ENCODE measurements at places on chromosomes 13 and 19. TPM values are rescaled to one million over a fixed set of nuclear protein-coding genes. Genes with fewer than 3 reads are reported as not detected.

ZNF235 gene
- total RNA-seq = 14.4 TPM

- H3K4me1 ChIP-seq = peaks cover 44% of the 10 kb centered on the region
- H3K36me3 ChIP-seq = peaks cover 12% of the 10 kb centered on the region
- no peak overlapping the region for H3K27ac ChIP-seq
- H3K27me3 ChIP-seq = peaks cover 15% of the 10 kb centered on the region
These were observed 16.3 kb downstream of the SERP2 start for GRCh38 chr13:44389876-44390275.

DNA sequence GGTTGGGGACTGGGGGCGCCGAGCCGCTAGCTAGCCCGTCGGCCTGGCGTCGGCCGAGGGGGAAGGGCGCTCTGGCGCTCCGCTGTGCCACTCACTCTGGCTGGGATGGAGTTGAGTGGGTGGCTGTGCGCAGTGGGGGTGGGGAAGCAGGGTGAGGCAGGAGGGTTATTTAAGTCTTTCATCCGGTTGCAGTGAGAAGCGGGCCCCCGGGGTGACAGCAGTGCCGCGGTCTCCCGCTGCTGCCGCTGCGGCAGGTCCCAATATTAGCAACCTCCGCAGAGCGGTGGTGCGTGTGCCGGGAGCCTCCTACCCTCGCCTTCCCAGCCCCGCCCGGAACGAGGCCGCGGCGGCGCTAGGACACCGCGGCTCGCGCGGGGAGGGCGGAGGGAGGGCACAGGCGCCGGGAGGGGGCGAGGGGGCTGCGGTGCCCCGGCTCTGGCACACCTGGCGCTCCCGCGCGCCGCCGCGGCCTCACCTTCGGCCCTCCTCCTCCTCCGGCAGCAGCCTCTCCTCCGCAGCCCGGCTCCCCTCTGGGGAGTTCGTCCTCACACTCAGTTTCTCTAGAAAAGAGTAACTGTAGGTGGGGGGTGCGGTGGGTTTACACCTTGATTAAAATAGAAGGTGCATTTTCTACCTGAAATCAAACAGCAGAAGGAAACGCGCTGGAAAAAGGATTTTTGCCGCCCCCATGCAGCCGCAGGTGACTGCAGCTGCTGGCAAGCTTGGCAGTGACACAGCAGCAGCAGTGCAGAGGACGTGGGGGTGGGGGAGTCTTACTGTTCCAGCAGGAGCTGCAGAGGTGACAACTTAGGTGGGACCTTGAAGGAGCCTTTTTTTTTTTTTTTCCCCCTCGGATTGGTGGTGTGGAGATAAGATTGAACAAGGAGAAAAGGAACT is 4.5 kb downstream of the FGF9 start:
- H3K4me1 ChIP-seq = peaks cover 24% of the 10 kb centered on the region
- DNase-seq = peak; percentile 55
- H3K4me3 ChIP-seq = peak overlapping the region; percentile 95
- H3K27me3 ChIP-seq = peaks cover 17% of the 10 kb centered on the region

GRCh38 chr19:54209811-54210494 is 9.3 kb downstream of the RPS9 start:
- peaks cover 14% of the 10 kb centered on the region for H3K36me3 ChIP-seq
- H3K27ac ChIP-seq = peak overlapping the region; percentile 84
- peaks cover 6% of the 10 kb centered on the region for H3K27me3 ChIP-seq
- H3K4me3 ChIP-seq = peak overlapping the region; percentile 35

DNA sequence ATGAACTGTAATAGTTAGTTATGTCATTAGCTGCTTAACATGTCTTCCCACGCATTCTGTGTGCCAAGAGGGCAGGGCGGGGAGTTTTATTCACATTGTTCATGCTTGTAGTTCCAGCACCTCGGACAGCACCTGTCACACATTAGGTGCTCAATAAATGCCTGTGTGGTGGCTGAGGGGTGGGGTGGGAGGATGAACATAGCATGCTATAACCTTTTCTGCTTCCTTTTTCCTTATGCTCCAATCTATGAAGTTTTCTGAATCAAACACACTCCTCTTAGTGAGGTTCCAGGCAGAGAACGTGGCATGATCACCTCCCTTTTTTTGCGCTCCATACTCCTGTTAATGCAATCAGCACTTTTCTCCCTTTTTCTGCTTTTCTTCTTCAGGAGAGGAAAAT is 15.8 kb upstream of the PTPRS start:
- H3K4me1 ChIP-seq = peaks cover 7% of the 10 kb centered on the region
- no peak for DNase-seq
- no peaks in the 10 kb centered on the region for H3K36me3 ChIP-seq

B3GNT3 gene
- not detected for total RNA-seq
